ENCODE measurements at places on chromosomes 3 and 15.

DNA sequence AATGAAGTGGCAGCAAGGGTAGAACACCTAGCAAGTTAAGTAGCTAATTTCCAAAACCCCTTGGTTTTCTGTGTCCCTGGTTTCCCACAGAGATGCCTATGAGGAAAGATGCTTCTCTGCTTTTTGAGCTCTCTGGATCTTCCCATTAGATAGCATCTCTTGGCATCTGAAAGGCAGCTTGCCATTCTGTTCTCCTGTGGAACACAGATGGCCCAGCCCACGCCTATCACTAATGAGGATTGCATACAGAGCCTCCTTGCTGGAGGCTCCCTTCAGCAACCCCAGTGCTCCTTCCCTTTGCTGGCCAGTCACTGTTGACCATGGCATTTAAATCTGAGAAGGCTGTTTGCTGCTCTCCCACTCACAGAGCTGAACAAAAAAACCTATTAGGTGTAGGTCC is 34.4 kb upstream of the ETV5 start:
- no peak for DNase-seq

DNA sequence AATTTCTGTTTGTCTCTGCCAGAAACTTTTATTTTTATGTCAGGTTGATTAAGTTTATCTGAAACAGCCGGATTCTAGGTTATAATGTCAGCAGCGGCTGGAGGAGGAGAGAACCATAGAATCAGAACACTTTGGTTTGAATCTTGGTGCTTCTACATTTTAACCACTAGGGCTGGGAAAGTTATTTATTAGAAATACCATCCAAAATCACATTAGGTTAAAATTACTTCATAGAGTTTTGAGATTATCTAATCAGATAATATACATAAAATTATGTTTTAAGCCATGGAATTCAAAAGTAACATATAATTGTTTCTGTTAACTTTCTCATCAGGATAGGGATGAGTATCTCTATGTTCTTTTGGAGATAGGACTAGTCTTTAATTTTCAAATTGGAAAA is 502.9 kb downstream of the ROBO1 start:
- no peak for DNase-seq

DNA sequence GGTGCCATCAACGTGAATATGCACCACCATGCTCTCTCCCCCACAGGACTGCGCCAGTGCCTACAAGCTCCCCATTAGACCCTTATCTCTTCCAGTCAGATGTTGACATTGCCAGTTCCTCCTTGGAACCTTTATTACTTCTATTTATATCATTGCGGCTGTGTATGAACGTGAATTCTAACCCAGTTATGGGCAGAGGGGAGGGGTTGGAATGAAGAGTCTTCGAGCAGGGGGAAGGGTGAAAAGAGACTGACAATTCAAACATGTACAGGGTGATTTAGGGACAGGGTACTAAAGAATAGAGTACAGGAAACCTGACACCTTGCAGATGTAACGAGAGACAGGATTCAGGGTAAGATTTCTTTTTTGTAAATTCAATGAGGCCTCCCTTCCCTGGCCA is 41.8 kb upstream of the ST6GAL1 start:
- DNase-seq = no peak

GRCh38 chr3:171962137-171962720 is 77.1 kb upstream of the FNDC3B start:
- no peak for DNase-seq

DNA sequence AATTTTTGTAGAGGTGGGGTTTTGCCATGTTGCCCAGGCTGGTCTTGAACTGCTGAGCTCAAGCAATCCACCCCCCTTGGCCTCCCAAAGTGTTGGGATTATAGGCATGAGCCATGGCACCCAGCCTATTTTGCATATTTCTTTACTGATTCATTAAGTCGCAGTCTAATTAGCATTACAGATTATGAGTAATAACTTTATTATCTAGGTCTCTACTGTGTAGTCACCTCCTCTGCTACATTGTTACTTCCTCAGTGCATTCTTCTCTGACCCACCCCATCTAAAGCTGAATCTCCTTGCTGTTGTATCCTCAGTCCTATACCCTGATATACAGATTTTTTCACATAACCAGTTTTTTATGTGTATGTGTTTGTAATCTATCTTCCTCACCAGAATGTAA is 61.7 kb downstream of the TFDP2 start:
- no peak for DNase-seq

DNA sequence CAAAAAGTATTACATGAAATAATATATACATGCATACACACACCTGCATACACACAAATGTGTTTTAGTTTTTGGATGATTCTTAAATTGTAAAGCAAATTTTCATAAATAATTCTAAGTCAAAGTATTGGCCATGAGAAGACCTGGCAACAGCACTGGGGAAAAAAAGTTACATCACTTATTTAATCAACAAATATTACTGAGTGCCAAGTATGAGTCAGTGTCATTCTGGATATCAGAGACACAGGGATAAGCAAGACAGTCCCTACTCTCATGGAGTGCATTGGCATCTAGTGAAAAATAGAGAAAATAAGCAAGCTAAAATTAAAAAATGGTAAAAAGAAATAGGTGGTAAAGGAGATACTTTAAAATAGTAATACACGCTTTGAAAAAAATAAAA is 29.4 kb upstream of the GUCA1C start:
- DNase-seq = no peak

GRCh38 chr3:174409086-174409743 is 449.9 kb upstream of the NAALADL2 start:
- no peak for DNase-seq

DNA sequence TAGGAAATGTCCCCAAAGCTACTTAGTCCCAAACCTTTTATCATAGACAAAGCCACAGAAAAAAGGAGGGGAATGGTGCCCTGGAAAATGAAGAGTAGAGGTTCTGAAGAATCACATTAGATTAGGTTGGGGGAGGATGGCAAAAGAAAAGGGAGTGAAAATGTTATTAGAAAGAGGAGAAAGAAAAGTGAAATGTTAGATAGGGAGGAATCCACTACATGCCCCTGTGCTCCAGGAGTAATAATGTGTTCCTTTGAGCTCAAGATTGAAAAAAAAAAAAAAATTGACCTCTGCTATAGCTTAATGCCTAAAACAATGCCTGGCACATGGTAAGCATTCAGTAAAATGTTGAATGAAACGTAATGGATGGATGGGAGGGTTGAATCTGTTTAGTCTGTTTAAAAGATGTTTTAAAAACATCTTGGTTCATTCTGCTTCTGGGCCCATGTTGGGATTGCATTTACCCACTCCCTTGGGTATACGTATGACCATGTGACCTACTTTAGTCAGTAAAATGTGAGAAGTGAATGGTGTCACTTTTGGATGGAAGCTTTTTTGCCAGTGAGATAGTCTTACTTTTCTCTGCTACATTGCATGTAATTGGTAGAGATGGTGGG is 19.0 kb downstream of the MAPK6 start:
- DNase-seq = no peak

GRCh38 chr3:40086890-40087883 is 222.3 kb upstream of the EIF1B start:
- no peak for DNase-seq

DNA sequence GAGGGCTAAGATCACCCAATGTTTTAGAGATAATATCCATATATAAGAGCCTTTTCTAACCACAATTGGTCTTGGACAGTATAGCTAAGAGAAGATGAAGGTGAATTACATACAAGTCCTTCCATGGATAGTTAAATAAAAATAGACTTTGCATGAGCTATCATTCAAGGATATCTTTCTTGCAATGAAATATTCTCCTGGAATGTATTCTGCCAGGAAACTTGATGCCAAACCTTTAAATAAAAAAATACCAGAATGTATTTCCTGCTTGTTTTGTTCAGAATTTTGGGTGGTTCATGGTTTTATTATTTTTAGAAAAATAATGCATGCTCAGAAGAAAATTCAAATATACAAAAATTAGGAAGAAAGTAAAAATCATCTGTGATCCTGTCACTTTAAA is 88.8 kb upstream of the PPIB start:
- no peak for DNase-seq

DNA sequence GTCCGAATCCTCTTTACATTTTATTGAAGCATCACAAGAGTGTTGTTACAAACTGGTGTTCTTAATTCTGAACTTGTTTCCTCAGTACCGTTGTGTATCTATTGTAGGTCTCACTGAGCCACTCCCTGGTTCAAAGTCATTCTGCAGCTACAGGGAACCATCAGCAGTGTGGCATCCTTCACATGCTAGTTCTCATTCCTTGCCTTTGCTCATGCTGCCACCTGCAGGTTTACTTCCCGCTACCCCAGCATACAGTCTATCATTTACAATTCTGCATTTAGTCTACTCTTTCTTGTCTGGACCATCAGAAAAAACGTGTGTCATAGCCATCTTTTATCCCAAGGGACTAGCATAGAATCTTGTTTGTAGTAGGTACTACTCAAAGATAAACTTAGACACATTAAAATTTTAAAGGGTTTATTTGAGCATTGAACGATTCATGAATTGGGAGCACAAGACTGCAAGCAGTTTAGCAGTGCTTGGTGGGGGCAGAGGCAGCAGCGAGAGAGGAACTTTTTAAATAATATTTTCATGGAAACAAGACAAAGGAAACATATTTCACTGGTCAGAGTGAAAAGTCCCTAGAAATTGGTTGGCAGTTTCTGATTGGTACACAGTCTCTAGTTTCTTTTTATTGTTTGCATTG is 402.1 kb downstream of the CADM2 start:
- no peak for DNase-seq

DNA sequence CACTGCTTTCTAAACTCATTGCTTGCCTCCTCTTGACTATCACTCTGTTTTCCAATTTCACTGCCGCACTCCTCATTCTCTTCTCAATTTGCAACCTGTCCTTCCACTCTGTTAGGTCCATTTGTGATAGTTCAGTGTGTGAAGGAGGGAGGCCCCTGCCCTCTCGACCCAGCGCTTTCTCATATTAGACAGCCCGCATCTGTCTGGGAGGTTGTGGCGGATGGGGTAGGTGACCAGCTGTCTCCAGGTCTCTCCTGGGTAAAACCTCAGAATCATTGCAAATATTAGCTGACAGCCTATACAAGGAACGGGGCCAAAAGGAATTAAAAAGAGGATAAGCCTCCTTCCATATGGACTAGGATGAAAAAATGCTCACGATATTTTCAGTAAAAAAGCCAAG is 358.3 kb downstream of the SHQ1 start:
- DNase-seq = no peak
